ENCODE measurements at places on chromosomes 3 and 15.
A peak's percentile ranks its signal among the peaks of the same experiment; 100 is the strongest.

GRCh38 chr3:132843851-132844553 lies 121.8 kb upstream of the NPHP3 start:
- no peak for DNase-seq

DNA sequence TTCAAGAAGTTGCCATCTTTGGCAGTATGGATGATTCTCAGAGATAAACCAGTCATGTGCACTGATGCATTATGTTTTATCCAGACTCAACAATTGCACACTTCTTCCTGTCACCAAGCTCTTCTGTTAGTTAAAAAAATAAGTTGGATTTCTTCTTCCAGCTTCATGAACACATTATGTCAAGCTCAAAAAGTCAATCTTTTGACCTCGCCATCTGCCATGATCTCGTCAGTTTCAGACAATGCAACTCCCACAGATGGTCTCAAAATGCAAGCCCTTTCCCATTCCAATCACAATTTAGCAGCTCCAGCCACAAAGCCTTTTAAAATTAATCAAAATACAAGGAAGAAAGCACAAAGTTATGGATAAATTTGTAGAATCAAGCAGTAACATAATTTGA lies 42.8 kb downstream of the TFDP2 start:
- DNase-seq, result no peak

- no peak for DNase-seq
Measured at GRCh38 chr15:91099995-91100813, at the start of gene SV2B. SV2B (plus strand) TSS chr15:91100257; CDS start chr15:91226264, 126,007 bp downstream.

- no peak for DNase-seq
Measured at GRCh38 chr15:69493406-69493805, 40.8 kb downstream of the RPLP1 start.

- no peak for DNase-seq
Measured at GRCh38 chr3:16322189-16322588, 57.2 kb downstream of the OXNAD1 start.

- no peak for DNase-seq
Measured at GRCh38 chr15:69390575-69390974, 23.6 kb upstream of the KIF23 start.

- no peak for DNase-seq
Measured at GRCh38 chr3:183518491-183519251, 36.8 kb downstream of the KLHL6 start.

DNA sequence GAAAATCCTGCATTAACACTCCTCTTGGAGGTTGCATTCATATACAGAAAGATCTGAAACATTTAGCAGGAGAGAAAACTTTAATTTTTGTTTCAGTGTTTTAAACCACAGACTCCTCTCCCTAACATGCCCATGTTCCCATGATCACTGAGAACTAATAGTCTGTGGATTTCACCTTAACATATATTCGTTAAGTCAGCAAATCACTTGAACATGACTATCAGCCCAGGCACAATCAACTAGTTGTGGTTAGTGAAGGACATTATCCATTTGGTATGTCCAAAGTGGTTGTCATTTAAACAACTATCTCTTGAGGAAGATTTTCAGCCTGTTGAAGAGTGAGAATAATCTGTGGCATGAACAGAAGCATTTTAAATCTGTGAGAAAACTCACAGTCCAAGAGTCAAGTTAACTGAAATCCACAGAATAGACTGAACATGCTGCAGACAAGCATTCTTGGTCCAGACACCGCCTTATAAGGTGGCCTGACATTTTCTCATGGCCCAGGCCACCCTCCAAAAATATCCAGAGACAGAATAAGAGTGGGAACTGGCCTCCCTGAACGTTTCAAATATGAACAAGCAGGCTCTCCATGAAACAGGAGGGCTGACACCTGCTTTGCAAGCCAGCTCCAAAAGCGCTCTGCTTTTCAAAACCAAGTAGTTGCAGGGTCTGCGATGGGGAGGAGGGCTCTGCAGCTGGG lies 39.9 kb upstream of the ADCY5 start:
- DNase-seq, result no peak

GRCh38 chr15:57427367-57427821 lies 51.1 kb downstream of the CGNL1 start:
- no peak for DNase-seq

DNA sequence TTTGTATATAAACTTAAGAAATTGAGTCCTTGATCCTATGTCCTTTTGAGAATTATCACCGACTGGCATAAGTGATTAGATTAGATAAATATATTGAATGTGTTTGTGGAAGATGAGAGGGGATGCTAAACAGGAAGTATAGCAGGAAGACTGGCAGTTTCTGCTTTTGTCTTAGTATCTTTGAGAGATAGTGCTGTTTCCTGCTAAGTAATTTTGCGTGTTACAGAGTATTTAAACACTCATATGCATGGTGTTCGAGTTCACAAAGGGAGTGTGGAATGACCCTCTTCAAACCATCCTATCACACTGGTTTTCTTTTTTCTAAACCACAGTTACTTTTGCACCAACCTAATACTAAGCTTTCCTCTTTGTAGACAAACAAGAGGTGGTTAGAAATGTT lies 106.0 kb downstream of the KLHL25 start:
- no peak for DNase-seq

GRCh38 chr15:49248291-49248690 lies 78.2 kb downstream of the GALK2 start:
- DNase-seq, result no peak

DNA sequence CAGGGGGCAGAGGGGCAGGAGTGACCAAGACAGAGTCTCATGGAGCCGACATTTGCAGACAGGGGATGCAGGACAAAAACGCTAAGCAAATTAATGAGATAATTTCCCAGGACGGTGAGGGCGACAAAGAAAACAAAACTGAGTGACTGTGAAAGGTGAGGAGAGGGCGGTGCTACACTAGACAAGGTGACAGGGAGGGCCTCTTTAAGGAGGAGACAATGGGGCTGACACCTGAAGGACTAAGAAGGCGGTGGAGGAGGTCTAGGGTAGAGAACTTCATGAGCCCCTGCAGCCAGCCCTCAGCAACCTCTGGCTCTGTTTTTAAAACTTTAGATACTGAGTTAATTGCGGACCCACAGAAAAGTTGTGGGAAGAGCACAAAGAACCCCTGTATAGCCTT lies 41.6 kb downstream of the IQSEC1 start:
- no peak for DNase-seq

DNA sequence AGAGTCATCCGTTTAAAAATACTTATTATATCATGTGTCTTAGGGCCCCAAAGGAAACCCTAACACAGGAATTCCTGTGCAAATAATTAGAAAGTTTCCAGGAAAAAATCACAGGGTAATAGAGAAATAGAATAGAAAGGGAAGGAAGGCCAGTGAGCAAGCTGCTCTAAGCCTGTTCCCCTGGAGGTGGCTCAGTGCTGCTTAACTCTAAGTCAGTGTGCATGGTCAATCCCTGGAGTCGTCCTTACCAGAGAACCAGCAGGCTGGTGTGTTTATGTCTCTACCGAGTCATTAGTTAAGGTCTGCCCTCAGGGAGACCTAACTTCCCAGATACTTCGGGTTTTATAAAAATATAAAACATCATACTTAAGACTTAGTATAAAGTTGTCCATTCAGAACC lies 21.0 kb upstream of the MCF2L2 start:
- DNase-seq, result peak; percentile 10

GRCh38 chr3:114378760-114379159 lies 84.9 kb downstream of the TIGIT start:
- no peak for DNase-seq

DNA sequence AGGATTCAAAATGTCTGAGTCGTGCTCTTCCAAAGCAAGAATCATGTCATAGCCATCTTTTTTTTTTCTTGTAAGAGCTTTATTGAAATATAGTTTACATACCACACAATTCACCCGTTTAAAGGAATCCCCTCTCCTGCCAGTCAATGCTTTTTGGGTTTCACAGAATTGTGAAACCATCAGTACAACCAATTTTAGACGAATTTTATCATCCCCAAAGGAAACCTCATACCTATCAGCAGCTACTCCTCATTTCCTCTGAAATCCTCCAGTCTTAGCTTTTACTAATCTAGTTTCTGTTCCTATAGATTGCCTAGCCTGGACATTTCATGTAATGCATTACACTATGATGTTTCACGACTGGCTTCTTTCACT lies 39.6 kb downstream of the ADIPOQ start:
- DNase-seq, result no peak

GRCh38 chr3:31249545-31249944 lies 283.2 kb upstream of the STT3B start:
- no peak for DNase-seq

DNA sequence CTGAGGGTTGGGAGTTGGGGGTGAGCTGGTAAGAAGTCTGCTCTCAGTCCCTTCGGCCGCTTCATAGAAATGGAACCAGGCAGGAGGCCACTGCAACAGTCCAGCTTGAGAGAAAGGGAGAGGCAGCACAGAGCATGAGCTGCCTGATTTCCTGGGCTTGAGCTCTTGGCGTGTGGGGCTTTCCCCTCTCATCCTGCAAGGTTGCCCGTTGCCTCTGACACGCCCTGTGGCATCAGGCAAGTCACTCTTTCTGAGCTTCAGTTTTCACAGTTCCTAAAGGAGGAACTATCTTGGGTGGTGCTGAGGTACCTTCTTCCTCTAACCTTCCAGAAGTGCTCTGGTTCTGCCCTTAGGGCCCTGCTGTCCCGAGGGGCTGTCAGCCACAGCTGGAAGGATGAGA lies 4.9 kb downstream of the MESP2 start:
- DNase-seq, result no peak

- DNase-seq, result no peak
Measured at GRCh38 chr15:58771621-58772250, 634 bp downstream of the MINDY2 start.

- DNase-seq, result no peak
Measured at GRCh38 chr15:67505675-67506572, 15.0 kb upstream of the C15orf61 start.

DNA sequence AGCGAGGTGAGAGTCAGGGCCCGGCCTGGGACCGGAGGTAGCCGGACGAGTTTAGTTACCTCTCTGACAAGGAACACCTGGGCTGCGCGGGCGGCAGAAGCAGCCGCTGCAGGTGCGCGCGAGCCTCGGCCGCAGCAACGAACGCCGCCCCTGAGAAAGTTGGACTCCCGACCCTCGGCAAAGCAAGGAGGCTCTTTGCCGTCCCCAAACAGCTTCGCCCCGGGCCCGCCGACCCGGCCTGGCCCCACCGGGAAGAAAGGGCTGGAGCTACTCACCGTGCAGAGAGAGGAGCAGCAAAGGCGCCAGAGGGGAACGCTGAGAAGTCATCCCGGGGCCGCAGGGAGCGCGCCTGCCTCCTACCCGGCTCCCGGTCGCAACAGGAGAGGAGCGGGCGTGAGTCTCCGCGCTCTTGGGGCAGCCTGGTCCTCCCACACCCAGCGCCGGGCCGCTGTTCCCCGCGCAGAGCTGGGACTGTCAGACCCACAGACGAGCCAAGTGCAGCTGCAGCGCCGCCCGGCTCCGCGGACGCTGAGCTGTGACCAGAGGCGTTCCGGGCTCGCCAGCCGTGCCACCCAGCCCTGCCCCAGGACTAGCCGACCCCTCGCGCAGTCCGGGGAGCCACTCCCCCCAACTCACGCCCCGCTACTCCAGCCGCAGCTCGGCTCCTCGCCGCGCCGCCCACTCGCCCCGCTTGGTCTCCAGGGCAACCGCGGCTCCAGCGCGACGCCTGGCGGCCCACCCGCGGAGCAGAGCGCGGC lies at the start of gene IGSF11:
TSS of gene IGSF11 (minus strand) at position 591 of the 758 bp plus-strand sequence. CDS start at position 327, 264 bp downstream.
- peak; percentile 91 for DNase-seq

- DNase-seq, result no peak
Measured at GRCh38 chr3:58608648-58609047, 31.5 kb upstream of the FAM107A start.

DNA sequence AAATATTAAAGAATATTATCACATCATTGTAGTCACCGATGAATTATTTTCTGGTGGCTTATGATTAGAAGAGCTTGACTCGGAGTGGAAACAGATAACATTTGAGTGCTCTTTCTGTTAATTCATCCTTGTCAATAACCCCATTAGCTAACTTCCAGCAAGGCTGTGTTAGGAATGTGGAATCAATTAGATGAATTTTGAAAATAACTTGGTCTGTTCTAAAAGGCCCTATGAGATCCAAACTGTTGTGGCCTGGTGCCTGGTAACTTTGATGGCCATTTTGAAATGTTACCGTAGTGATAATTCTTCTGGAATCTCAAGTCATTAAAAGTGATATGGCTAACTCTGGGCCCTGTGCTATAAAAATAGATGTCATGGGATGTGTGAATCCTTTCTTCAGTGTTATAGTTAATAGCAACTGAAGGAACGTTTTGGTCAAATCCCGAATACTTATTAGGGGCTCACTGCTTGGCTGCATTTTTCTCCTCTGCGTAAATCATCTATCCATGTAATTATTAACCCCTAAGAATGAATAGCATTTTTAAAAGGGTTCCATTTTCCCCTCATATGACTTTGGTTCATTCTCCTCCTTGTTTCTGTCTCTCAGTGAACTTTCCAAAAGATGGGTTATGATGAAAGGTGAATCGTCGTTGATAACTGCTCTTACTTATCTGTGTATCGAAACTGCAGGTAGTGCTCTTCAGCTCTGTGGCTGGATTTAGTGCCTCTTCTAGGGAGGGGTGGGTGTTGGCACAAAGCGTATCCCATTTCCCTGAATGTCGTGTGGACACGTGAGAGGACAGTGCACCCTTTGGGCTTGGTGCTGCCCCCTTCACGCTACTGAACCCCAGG lies 82.7 kb downstream of the IGF1R start:
- no peak for DNase-seq

DNA sequence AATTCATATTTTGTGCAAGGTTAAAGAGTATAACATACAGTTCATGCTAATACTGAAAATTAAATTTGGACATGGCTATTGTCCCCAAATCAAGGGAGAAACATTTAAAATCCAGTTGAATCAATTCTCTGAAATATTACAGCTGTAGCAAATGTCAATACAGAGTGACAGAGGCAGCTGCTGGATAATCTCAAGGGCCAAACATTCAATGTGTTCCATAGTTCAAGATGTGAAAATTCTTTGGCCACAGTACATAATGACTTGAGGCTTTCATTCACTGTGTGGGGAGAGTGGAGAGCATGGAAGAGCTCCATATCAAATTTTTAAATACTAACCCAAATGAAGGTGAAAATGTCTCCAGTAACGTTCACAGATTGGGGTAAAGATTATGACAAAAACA lies 1192.8 kb upstream of the CADM2 start:
- no peak for DNase-seq

DNA sequence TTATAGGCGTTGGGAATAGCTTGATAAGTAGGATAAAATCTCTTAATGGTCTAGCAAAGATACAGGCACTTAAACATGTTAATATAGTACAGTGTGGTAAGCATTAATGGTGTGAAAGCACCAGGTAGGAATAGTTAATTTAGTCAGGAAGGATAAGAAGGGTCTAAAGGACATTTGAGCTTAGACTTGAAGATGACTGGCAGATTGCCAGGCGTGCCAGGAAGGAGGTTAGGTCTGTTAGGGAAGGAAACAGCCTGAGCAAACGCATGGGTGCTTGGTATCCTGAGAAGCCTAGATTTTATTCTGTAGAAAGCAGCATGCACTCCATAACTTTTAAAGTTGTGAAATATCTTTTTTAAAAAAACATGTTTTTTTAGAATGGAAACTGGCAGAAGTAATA lies 17.7 kb downstream of the SEC62 start:
- no peak for DNase-seq

- DNase-seq, result no peak
Measured at GRCh38 chr3:71551311-71551919, 32.1 kb downstream of the FOXP1 start.

- no peak for DNase-seq
Measured at GRCh38 chr3:99626417-99626788, 12.0 kb upstream of the COL8A1 start.
